ENCODE measurements at places on chromosomes 11 and 22.

- DNase-seq, result no peak
Measured at GRCh38 chr11:9714272-9714940, 50.5 kb downstream of the SWAP70 start.

- no peak for DNase-seq
Measured at GRCh38 chr11:103091064-103091800, 728 bp downstream of the DCUN1D5 start.

DNA sequence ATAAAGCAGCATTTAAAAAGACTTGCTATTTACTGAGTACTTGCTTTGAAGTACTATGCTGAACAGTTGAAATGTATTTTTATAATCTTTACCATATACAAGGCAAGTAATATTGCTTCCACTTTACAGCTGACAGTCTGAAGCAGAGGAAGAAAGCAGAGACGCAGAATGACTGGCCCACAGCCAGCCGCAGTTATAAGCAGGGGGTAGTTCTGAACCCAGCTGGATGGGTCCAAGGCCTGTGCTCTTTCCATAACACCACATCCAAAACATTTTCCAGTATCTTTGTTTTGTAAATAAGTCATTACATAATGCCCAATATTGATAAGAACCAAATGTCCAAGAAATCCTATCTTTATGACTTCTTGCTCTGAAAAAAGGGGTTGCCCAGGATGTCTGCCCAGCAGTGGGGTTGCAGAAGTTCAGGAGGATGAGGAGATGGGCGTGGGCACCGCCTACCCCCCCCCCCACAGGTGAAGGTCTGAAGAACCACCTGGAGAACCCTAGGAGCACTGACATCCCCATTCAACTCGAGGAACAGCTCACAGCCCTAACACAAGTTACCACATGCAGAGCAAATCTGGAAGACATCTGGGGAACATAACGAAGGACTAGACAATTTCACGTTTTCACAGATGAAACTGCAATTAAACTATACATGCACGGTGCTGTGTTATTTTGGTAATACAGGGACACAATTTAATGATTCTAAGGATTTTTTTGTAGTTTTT lies 24.2 kb upstream of the YPEL1 start:
- DNase-seq, result no peak

DNA sequence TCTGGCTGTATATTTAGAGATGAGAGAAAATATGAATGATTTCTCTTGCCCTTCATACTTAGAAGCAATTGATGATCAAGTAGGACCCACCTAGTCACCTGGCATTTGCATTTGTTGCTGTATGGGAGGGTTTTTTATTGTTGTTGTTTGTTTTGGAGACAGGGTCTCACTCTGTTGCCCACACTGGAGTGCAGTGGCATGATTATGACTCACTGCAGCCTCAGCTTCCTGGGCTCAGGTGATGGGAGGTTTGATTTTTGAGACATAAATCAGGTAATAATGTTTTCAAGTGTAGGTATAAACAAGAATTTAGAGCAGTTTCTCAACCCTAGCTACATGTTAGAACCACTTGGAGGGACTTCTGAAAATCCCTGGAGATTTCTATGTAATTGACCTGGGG lies 63.0 kb downstream of the TNRC6B start:
- no peak for DNase-seq

GRCh38 chr22:49914256-49914655 lies 4.0 kb downstream of the ALG12 start:
- DNase-seq, result no peak

DNA sequence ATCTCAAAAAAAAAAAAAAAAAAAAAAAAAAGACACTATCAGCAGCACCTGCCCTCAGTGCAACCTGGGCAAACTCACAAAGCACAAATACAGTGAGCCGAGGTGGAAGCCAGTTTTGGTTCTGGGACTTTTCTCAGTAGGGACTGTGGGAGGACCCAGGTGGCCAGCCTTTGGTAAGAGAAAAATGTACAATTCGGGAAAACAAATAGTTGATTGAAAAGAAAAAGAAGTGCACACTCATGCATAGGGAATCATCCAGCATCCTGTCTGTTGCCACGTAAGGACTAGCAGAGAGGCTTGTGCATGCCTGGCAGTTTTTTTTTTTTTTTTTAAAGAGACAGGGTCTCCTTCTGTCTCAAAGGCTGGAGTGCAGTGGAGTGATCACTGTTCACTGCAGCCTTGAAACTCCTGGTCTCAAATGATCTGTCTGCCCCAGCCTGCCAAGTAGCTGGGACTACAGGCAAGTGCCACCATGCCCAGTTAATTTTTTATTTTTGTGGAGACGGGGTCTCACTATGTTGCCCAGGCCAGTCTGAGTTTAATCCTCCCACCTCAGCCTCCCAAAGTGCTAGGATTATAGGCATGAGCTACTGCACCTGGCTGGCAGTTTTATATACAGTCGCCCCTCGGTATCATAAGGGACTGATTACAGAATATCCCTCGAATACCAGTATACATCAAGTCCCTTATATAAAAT lies 36.7 kb downstream of the TPST2 start:
- DNase-seq, result no peak

GRCh38 chr22:40263191-40263590 lies 83.1 kb upstream of the ADSL start:
- DNase-seq, result peak; percentile 42

DNA sequence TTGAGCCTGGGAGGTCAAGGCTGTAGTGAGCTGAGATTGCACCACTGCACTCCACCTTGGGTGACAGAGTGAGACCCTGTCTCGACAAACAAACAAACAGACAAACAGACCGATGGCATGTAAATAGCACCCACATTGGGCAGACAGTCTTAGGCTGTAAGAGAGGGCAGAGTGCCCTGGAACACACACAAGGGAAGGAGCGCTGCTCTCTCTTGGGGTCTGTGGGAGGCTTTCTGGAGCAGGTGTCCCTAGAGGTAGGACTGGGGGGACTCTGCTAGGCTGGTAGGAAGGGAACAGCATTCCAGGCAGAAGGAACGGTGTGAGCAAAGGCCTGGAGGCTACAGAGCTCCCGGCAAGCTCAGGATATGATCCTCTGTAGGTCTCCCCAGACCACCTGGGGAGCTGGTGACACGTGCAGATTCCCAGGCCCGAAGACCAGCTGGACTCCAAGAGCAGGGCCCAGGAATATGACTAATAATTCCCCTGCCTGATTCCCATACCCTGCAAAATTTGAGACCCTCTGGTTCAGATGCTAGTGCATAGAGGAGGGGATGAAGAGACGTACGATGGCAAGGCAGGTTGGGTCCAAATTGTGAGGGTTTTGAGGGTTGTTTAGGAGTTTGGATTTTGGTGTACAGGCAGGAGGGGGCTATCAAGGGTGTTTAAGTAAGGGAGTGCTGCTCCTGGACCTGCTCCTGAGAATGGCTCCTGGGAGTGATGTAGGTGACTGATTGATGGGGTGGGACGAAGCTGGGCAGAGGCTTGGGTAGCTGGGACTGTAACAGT lies 11.6 kb downstream of the SMIM38 start:
- DNase-seq, result no peak

DNA sequence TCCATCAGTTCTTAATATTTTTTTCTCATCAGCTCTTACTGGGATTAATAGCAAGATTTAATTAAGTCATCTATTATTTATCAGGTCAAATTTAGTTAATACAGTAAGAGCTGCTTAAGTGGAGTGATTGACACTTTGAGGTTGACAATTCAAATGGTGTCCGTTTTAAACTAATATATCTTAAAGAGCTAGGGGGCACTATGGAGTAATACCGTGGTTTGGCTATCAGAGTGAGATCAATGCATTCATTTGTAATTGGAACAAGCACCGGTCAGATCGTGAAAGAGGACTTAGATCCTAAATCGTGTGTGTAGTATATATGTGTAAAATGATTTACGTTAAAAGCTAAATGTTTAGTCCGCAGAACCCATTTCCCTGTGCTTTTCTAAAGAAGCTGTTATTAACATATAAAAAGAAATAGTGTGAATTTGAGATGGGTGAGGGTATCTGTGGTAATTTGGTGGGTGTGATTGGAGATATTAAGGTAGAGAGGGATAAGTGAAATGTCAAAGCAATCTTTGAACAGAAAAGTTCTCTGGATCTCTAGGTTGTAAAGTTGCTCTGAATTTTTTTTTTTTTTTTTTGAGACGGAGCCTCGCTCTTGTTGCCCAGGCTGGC lies 2.3 kb downstream of the SIK2 start:
- no peak for DNase-seq

DNA sequence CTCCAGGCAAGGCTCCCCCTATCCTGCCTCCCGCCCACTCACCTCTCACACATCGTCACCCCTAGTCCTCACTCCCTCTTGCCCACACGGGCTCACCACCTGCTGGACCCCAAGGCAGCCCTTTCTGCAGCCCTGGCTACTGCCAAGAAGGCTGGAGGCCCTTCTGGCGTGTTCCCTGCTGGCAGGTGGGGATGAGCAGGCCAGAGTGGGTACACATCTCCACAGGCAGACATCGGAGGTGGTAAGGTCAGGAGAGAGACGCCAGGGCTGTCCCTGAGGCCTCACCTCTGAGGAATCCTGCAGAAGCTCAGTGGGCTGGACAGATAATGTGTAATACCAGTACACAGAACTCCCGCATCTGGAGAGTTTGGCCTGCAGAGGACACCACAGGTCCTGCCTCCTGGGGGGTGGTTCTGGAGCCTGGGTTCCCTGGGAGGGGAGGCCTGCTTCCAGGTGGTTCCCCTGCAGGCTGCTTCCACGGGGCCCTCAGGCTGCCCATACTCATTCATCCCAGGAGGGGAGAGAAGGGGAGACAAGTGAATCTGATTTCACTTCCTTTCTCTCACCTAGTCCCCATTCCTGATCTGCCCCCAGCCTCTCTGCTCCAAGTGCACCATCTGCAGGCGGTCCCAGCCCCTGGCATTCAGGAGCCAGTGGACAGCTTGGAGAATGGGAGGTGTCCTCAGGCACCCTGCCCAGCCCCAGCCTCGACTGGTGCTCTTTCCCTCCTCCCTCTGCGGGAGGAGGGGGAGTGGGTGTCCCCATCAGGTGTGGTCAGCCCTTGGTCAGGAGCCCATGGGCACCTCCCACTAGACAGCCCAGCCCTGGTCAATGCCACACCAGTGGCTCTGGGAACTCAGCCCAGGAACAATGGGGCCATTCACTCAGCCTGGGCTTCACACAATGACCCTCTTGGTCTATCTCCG lies 6.1 kb upstream of the CHST1 start:
- DNase-seq, result no peak

DNA sequence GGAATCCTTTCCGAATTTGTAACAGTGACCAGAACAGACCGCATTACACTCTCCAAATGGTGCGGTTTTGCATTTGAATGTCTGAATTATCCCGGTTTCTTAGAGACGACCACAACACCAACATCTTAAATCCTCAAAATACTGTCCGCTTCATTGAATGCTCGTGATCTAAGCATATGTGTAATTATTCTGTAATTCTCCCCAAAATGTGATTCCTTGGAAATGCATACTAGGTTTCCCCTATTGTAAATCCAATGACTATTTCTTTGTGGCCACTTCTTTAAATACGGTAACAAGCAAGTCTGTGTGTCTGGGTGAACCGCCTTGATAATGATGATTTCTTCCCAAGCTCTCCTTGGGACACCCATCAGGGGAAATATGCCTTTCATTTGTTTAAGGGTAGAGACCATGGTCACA lies 87.3 kb upstream of the DBX1 start:
- DNase-seq, result no peak

DNA sequence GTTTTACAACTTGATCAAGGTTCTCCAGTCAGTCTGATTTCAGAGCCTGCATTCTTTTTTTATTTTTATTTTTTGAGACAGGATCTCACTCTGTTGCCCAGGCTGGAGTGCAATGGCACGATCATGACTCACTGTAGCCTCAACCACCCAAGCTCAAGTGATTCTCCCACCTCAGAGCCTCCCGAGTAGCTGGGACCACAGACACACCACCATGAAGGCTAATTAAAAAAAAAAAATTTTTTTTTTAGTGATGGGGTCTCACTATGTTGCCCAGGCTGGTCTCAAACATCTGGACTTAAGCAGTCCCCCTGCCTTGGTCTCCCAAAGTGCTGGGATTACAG lies 117.2 kb upstream of the NAV2 start:
- no peak for DNase-seq

- no peak for DNase-seq
Measured at GRCh38 chr11:126419801-126420697, 64.6 kb downstream of the ST3GAL4 start.

DNA sequence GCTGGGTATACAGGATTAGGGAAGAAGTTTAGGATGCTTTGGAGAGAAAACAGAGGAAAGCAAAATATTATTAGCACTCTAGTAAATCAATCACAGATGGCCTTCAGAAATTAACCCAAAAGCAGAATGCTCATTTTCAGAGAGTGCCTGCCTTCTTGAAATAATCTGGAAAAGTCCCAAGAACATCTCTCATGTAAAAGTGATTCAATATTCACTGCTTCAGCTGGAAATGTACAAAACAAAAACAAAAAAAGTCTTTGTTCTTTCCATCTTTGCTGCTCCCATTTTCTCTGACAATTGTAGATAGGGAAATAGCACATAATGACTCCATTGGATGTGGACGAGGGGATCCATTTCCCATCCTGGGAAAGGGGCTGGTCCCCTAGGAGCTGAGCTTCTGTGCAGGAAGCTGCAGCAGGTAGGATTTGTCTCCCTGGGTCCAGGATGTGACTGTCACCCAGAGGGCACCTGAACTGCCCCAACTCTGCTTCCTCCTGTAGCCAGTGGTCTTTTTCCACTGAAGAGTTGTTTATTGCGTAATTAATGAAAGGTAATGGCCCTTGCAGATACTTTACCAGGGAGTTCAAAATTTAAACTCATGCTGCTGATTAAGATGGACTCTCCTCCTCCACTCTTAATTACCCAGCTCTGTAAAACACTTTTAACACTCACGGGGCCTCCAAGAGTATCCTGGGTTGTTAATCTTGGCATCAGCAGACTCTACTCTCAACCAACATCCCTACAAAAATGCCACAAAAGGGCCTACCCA lies 57.9 kb downstream of the SC5D start:
- no peak for DNase-seq

Measured in glomerular endothelial cell (primary cell).